ENCODE measurements at places on chromosomes 12 and 14.

- DNase-seq = no peak
These were observed 131.2 kb upstream of the FOXG1 start for GRCh38 chr14:28635387-28635786.

- no peak for DNase-seq
These were observed 15.2 kb downstream of the SERPINA12 start for GRCh38 chr14:94494085-94494484.

DNA sequence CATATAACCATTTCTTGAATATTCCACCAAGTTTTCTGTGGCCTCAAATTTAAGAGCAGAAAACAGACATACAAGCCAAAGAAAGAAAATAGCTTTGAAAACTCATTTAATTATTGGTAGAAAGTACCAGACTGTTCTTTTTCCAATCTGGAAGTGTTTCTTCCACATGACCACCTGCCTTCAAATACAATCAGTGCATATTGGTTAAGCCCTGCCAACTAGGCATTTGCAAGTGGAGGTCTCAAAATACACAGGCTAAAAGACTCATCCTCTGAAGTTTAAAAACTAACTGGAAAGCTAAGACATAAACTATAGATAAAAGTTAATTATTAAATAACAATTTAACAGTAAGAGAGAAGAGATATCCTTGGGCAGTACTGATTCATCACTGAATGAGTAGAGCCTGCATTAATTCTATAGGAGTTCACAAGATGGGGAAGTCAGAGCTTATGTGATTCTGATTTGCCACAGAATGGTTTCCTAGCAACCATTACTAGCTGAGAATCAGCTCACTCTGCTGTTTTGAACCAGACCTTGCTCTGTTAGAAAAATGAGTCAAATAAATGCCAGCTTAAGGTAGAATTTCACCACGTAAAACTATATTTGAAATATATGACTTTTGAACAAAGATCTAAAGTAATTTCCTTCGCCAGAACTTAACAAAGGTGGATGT is 433.8 kb downstream of the FUT8 start:
- DNase-seq = no peak

DNA sequence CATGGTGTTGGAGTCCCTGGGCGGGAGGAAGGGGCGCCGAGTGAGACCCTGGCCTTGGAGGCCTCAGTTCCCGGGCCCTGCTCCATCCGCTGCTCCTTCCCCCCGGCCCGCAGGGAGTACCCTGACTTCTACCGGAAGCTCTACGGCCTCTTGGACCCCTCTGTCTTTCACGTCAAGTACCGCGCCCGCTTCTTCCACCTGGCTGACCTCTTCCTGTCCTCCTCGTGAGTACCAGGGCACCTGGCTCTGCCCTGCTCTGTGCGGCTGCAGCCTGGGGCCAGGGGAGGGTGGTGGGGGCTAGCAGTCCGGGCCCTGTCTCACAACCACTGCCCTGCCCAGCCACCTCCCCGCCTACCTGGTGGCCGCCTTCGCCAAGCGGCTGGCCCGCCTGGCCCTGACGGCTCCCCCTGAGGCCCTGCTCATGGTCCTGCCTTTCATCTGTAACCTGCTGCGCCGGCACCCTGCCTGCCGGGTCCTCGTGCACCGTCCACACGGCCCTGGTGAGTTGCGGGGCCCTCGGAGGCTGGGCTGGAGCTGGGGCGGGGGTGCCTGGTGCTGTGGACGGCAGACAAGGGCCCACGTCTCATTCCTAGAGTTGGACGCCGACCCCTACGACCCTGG is 7.0 kb downstream of the NOC4L start:
- no peak for DNase-seq

GRCh38 chr12:108342985-108343384 is 3.9 kb upstream of the CMKLR1 start:
- DNase-seq = no peak

DNA sequence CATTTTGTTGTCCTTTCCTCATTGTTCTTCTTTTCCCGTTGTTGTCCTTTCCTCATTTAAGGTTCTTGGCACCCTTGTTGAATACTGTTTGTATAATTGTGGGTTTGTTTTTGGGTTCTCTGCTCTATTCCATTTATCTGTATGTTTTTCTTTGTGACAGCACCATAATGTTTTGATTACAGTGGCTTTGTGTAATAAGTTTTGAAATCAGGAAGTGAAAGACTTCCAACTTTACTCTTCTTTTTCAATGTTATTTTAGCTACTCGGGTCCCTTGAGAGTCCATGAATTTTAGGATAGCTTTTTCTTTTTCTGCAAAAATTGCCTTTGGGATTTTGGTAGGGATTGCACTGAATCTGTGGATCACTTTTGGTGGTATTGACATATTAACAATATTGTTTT is 28.1 kb downstream of the ETNK1 start:
- no peak for DNase-seq

DNA sequence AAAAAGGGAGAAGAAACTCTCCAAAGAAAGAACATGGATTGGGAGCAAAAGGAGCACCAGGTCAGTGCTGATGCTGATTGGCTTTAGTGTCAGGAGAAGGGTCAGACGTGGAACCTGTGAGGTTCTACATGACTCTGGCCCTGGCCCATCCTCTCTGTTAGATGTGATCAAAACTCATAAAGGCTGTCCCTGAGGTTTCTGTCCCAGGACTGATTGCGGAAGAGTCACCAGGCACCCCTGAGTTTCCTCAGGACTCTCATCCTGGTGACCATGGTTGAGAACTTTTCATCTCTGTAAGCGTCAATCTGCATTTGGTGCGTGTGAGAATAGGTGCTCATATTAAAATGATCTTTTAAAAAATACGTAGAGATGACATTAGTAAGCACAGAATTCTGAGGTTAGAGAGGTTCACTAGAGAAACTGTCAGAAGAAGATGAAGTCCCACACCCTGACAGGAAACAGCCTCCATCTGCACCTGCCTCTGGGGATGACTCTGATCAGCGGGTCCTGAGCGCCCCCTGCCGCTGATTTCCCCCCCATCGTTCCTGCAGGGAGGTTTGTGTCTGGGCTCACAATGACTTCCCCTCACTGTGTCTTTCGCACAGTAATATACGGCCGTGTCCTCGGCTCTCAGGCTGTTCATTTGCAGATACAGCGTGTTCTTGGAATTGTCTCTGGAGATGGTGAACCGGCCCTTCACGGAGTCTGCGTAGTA is 741.8 kb downstream of the TMEM121 start:
- peak; percentile 48 for DNase-seq

GRCh38 chr12:57835366-57836288 is 10.9 kb downstream of the CTDSP2 start:
- no peak for DNase-seq

DNA sequence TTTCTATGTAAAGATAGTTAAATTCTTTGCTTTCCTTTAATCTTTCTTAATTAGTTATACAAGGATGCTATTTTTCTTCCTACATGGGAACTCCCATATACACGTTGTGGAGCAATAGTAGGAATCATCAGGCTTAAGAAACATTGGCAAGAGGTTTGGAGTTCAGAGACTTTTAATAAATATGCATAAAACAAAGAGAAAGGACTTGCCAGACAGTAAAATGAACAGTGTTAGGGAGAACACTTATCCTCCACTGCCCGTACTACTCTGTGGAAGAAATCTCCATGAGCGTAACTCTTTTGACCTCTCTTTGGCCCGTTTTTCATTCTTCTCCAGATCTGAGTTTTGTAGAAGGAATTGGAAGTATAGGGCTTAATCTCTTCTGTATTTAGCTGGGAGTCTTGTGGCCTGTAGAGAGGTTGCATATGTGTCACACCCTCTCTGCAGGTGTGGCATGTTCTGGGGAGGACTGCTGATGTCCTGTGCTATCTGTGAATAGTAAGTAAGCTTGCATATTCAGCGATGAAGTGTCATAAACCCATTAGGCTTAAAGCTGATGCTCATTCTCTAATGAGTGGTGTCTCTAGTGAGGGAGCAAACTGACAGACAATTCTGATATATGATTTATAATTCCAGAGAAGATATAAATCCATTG is 455.4 kb upstream of the FAR2 start:
- no peak for DNase-seq

- DNase-seq = no peak
These were observed 28.3 kb downstream of the ADIPOR2 start for GRCh38 chr12:1719139-1719538.

GRCh38 chr12:55938826-55939501 is 8.0 kb downstream of the DGKA start:
- no peak for DNase-seq

- DNase-seq = no peak
These were observed 5.4 kb downstream of the SOS2 start for GRCh38 chr14:50225974-50226297.

- no peak for DNase-seq
These were observed 7.0 kb downstream of the KRT80 start for GRCh38 chr12:52184813-52185212.

- no peak for DNase-seq
These were observed 124.4 kb downstream of the MYRFL start for GRCh38 chr12:69949311-69950002.

GRCh38 chr14:101506211-101506925 is 54.9 kb upstream of the DIO3 start:
- DNase-seq = no peak

DNA sequence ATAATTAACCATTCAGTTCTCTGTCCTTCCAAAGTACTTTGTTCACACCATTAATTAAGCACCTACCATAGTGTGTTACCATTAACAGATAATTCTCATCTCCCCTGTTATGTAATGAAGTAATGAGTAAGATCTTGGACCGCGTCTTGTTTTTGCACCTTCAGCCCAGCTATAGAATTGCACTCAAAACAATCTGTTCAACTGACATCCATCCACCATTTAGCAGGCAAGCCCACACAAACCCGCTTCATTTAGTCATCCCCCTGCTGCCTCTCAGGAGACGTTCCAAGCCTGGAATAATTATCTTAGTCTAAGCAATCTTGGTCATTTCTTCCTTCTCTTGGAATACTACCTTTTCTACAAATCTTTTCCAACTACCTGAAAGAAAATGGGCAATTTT is 74.4 kb downstream of the DUSP16 start:
- no peak for DNase-seq

- no peak for DNase-seq
These were observed 82.1 kb downstream of the ZFP36L1 start for GRCh38 chr14:68710776-68711175.

- DNase-seq = no peak
These were observed 39.1 kb upstream of the LGR5 start for GRCh38 chr12:71400481-71400880.

DNA sequence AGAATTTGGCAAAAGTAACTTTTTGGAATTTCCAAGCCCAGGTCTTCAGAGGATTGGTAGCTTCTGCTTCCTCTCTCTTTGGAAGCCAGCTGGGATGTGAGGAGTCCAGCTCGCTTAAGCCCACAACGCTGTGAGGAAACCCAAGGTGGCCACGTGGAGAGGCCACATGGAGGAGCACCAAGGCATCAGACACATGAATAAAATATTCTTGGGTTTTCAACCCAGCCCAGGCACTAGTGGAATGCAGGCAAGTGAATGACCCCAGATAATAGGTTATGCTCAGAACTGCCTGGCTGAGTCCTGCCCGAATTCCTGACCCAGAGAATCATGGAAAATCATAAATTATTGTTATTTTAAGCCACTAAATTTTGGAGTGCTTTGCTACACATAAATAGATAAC is 119.7 kb upstream of the PARP11 start:
- no peak for DNase-seq

DNA sequence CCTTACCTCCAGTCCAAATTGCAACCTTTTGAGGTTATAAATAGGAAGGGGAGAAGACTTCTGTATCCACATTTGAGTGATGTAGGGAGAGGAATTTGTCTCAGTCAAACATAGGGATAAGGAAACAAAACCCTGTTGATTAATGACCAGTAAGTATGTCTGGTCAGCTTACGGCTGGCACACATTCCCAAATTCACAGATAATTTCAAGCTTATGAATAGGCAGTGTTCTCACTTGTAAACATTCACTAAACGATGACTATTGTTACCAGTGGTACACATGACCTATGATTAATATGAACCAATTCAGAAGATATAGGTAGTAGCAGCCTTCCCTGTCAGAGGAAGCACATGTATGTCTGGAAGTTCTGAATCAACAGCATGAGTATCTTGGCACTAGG is 33.0 kb upstream of the SLC5A8 start:
- DNase-seq = no peak

GRCh38 chr12:14960548-14961465 is 594 bp downstream of the ARHGDIB start:
- DNase-seq = no peak

DNA sequence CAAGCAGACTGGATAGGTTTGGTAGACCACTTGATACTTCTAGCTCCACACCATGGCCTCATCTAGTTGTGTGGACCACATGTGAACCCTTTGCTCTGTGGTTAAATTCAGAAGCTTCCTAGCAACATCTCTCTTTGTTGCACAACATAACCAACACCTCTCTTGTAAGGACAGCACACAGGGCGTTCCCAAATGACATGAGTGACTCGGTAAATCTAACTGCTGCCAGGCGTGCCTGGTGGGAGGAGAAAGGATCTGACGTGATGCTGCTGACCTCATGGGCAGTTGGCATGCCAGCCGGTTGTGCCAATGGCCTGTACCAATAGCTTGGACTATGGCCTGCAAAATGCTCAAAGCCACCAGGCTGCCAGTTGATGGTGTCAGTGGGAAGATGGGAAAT is 93.8 kb downstream of the CPSF2 start:
- DNase-seq = no peak

GRCh38 chr12:54588110-54588889 is at the start of gene PPP1R1A:
Gene PPP1R1A, minus strand, starts transcription at chr12:54588659. Its CDS starts 171 bp downstream, at chr12:54588488.
- DNase-seq = no peak

- DNase-seq = no peak
These were observed 9.8 kb downstream of the CCER1 start for GRCh38 chr12:90945070-90945649.

- no peak for DNase-seq
These were observed 118.7 kb upstream of the TSPAN8 start for GRCh38 chr12:71276541-71276940.

- no peak for DNase-seq
These were observed 82.6 kb downstream of the METTL25 start for GRCh38 chr12:82440885-82441284.

DNA sequence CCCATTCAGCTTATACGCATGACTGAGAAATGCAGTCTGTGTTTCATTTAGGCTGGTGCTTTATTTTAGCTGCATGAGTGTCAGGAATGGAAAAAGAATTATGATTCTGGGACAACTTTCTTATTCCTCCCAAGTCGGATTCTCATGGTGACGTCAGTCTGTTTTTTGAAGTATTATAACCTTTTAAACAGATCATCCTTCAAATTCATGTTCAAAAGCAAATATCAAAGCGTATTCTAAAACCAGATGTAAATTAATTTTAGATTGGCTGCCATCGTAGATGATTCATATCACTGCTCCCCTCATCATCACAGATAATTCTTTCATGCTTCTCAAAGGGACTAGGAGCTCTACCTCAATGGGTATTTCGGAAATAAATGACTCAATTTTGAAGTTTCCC is 15.0 kb downstream of the FNTB start:
- no peak for DNase-seq

GRCh38 chr14:74852922-74853530 is 22.9 kb downstream of the PROX2 start:
- DNase-seq = no peak
